ENCODE measurements at places on chromosomes 5 and 9.

DNA sequence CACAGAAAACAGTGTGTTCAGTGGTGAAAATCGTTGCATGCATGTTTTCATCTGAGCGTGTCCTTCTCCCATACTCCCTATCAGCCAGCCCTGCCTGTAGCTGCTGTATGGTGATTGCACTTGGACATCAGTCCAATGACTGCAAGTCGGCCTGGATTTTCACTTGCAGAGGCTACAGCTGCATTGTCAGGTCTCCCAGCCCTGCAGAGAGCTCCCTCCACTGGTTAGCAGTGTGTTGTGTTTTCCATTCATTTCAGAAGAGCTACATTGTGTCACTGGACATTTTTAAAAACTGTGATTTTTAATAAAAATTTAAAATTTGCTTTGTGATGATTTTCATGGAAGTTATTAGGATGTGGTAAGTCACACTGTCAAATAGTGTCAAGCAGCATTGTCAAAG lies 96.6 kb downstream of the SYK start:
- no peak for DNase-seq

DNA sequence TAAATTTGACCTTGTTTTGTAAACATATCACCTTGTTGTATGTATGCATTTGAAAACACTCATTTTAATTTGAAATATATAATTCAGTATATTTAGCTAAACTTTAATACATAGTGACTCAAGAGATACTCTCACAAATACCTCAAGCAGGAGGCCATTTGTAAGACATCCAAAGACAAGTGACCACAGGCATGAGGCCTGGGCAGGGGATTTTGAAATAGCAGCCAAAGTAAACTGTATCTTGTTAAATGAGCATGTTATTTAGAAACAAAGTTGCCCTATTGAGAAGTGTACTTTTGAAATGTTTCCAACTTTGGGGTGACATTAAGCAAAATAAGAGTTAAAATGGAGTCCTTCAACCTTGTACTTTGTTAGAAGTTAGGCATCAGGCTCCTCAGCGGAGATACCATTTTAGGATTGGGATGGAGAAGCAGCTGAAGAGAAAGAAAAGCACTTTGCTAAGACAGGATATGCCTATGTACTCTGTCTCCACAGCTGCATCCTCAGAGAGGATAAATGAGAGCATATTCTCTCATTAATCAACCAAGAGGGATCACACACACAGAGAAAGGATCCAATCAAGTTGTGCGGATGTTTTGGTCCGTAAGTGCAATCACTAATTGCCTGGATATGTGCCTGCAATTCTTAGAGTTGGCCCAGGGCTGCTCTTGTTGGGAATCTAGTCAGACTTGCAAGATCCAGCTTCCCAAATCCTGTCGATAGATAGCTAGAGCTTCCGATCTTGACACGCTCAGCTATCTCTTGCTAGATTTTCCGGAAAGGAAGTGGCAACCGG lies 157.5 kb upstream of the HAPLN1 start:
- DNase-seq = no peak

GRCh38 chr9:134381272-134381661 lies 55.0 kb downstream of the RXRA start:
- no peak for DNase-seq

DNA sequence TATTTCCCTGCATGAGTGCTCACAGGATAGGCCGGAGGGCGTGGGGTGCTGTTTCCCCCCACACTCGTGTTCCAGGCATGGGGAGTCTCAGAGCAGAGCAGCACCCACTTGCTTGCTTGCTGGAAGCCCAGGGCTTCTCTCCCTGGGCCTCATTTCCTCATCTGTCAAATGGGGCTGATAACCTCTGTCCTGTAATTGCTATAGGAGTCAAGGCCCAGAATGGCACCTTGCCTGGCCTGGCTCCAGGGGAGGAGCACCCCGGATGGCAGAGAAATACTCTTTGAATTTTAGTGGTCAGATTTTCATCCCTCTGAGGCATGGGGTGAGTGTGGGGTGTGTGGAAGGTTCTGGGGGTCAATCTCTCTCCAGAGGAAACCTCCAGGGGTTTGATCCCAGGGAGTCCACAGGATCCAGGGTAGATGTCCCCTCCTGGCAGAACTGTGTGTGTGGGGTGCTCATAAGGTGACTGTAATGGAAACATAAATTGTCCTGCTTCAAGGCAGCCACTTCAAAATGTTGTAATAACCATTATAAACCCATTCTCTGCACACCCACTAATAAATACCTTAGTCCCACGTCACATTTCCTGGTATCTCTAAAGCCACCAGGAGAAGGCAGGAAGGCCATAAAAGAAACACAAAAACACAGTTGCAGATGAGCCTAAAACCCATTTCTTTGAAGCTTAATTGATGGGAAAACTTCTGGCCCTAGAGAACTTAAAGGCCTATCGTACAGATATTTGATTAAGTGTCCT lies 272.2 kb downstream of the FSTL4 start:
- no peak for DNase-seq

DNA sequence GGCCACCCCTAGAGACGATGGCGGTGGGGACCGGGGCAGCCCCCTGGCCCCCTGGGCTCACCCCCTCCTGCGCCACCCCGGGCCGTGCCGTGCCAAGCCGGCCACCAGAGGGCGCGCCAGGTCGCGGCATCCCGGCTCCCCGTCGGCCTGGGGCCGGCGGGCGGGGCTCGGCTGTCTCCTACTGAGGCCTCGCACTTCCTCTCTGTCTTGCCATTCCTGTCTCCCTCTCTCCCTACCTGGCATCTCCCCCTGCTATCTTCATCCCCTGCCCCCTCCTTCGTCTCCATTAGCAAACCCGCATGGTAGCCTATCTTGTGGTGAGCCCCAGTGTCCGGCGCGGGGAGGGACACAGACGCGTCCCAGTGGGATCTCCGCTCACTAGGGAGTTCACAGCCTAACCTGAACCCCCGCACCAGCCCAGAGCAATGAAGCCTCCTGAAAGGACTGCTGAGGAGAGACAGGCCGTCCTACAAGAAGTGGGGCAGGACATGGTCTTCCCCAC lies 29.8 kb upstream of the FABP6 start:
- DNase-seq = peak; percentile 55

DNA sequence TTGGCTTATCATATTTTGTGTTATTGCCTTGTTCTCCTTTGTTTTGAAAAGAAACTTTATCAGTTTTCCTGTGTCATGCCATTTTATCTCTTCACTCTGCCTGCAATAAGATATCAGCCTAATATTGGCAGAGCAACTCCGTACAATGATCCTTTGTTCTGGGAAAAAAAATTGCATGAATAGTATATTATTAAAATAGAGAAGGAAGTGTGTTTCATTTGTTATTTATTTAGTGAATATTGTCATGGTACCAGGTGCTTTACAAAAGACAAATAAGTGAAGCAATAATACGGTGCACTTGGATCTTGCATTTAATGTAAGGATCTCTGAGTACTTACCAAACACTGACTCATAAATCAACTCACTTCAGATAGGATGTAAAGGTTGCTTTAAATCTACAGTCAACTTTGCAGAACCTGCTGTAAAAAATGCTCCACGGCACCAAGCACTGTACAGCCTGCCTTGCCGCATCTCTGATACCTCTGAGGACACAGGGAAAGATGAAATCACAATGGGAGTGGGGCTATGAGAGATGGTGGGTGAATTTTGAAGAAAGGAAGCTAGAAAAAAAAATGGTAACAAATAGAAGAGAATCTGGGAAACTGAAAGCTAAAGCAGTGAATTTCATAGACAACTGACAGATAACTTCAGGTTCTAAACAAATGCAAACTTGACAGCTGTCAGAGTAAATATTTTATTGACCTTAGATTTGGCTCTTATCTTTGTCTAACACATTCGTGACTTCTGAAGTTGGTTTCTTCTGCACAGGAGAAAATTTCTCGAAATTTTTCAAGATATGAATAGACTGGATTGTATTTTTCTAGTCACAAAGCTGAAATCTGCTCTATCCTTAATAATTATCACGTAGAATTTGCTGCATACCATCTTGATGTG lies 232.1 kb downstream of the ENC1 start:
- DNase-seq = no peak

DNA sequence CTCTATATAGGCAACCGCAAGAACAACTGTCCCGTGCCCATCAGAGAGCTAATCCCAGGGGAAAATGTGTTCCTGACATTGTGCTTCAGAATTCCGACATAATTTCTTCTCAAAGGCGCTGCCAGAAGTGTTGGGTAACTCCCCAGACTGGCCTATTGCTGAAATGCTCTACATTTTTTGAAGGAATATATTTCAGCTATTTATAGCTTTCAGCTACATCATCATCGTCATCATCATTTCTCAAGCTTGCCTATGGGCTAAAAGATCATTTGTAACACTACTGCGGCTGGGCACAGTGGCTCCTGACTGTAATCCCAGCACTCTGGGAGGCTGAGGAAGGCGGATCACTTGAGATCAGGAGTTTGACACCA lies 49.7 kb downstream of the MYO10 start:
- DNase-seq = no peak

DNA sequence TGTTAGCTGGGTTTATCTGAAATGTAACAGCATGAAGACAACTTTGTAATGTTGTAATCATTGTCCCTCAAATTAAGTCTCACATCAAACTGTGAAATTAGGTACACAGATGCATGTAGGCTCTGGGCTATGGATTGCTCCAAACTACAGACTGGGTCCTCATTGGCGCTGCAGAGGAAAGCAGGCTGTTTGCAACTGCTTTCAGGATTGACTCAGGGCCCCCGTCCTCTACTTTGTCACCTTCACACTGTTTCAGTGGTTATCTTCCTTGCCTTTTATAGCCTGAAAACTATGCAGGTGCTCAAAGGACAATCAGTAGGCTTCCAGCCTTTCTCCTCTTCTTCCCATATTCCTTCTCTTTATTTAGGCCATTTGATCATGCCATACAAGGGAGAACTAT lies 18.0 kb downstream of the GRAMD2B start:
- DNase-seq = no peak

DNA sequence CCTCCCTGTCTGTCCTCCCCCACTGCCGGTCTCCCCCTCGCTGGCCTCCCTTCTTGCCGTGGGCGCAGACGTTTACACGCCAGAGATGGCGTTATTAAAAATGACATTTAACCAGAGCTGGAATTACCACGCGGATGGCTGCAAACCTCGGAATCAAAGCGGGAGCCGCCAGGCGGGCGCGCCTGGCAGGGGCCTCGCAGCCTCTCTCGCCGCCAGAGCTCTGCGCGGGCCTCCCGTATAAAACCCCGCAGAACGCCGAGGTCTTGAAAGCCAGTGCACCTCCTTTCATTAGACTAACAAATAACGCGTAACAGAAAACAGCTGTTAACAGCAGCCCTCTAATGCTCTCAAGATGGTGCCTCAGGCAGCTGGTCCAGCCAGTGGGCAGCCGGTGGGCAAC lies 10.2 kb downstream of the PRRX2 start:
- DNase-seq = no peak

- DNase-seq = no peak
These were observed 34.4 kb downstream of the MACROH2A1 start for GRCh38 chr5:135364421-135365262.

DNA sequence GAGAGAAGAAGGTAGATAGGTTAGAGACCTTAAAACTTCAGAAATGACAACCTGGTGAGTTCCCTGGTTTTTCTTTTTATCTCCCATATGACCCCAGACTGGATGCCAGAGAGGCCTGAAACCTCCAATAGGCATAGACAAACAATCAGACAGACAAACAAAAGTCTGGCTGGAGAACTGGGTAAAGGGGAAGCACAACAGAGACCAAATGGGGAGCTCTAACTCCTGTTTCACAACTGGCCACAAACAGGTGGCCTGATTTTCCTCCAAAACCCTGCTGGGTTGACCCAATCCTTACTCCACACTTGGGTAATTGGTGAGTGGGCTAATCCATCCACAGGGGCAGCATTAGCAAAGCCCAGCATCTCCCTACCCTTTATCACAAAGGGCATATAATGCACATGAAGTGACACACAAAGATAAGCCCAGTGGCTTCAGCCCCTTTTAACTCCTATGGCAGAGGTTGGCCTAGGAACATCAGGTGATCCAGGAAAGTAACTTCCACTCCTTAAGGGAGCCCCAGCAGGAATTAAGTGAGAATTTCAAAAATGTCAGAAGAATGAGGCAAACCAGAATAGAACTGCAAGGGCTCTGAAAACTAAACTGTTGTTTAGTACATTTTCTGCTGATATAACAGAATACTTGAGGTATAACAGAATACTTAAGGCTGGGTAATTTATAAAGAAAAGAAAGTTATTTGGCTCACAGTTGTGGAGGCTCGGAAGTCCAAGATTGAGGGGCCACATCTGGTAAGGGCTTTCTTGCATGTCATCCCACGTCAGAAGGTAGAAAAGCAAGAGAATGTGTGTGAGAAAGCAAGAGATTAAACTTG lies 60.9 kb upstream of the ROR2 start:
- DNase-seq = no peak

GRCh38 chr5:144304688-144305087 lies 134.0 kb downstream of the KCTD16 start:
- no peak for DNase-seq

GRCh38 chr5:55915783-55916182 lies 64.6 kb downstream of the IL31RA start:
- no peak for DNase-seq

DNA sequence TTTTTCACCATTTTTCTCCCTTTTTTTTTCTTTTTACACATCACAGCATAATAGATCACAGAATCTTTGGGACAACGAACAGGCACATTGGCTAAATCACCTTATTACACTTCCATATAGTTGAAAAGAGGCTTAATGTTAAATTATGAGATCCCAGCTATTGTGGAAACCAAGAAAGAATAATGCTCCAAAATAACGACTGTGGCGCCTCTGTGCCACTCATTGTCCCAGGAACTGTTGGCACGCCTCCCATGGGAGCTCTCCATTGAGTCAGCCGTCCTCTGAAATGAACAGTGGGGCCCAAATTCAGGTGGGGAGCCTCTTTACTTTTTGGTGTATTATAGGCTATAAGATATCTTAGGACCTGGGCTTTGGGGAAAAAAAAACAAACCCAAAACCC lies 82.2 kb upstream of the NFIB start:
- DNase-seq = no peak

- no peak for DNase-seq
These were observed 50.9 kb upstream of the SARDH start for GRCh38 chr9:133788819-133789717.

DNA sequence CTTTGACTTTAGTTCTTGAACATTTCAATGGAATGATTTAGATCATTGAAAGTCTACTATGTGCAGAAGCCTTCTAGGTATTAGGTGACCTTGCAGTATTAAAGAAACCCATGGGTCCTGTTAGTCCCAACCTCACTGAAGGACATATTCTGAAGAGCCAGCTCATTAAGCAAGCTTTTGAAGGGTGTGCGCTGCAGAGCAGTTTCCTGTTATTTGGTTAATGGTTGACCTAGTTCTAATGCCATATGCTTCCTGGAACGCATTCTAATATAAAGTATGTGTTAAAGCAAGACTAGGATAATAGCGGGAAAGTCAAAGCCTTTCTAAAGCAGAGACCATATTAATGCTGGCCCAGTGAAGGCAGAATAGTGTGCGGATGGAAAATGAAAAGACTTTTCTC lies 20.1 kb downstream of the ZNF462 start:
- no peak for DNase-seq

- peak; percentile 22 for DNase-seq
These were observed 68.2 kb upstream of the TNFAIP8 start for GRCh38 chr5:119287547-119288111.

Measured in stimulated activated naive CD4-positive, alpha-beta T cell (primary cell).